K562 (cell line): ENCODE measurements at places on chromosomes 3 and 15. TPM values are rescaled to one million over a fixed set of nuclear protein-coding genes. Genes with fewer than 3 reads are reported as not detected.
A peak's percentile ranks its signal among the peaks of the same experiment; 100 is the strongest.

- no peak for DNase-seq
Measured at GRCh38 chr3:100482176-100482575, 10.2 kb upstream of the TMEM45A start.

- peak; percentile 93 for DNase-seq
Measured at GRCh38 chr15:51622604-51623370, at the start of gene DMXL2. Gene DMXL2 (minus strand): TSS chr15:51622771. CDS start chr15:51622545, 226 bp downstream.

DNA sequence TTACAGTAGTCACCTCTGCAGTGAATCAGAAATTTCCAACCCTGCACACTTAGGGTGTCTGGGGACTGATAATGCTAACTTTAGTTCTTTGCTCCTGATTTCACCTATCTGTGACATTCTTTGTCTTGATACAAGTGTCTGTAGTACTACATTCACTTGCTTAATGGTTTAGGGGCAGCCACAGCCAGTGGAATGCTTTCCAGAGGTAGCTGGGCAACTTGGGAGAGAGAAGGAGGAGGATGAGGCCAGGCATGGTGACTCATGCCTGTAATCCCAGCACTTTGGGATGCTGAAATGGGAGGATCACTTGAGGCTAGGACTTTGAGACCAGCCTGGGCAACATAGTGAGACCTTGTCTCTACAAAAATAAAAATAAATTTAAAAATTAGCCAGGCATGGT is 8.5 kb downstream of the BAHD1 start:
- no peak for DNase-seq

DNA sequence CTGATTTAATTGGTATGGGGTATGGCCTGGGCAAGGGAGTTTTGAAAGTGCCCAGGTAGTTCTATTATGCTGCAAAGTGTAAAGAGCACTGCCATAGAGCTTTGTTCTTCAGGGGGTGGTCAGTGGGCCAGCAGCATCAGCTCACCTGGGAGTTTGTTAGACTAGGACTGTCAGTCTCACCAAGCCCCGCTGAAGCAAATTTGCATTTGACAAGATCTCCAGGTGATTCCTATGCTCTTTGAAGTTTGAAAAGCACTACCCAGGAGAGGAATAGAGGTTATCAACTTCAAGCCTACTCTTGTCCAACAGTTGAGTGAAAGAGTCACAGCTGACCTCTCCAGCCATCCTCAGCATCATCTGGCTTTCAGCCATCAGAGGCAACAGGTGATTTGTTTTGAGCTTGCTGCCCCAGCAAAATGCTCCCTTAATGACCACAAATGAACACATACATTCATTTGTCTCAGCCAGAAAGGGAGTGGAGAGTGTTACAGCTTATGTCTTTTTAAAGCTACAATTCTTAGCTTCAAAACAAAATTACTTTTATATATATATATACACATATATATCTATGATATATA is 8.0 kb downstream of the ZSCAN2 start:
- no peak for DNase-seq

DNA sequence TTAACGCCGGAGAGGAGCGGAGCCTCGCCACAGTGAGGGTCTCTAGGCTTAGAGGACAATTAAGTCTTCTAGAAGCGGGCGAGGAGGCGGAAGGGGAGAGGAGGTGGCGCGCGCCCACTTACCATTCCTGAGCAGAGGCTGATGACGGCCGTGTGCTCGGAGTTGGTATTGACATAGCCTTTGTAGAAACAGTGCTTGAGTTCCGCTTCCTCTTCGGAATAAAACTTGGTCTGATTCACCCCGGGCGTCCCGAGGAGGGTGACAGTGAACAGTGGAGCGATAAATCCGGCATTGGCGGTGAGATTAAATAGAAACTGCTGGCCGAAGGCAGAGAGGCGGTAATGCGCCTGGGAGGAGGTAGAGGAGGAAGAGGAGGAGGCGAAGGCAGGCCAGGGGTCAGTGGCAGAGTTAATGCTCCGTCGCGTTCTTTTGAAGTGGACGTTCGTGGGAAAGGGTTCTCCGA is 1.3 kb downstream of the ADAMTS9 start:
- DNase-seq = peak; percentile 4

DNA sequence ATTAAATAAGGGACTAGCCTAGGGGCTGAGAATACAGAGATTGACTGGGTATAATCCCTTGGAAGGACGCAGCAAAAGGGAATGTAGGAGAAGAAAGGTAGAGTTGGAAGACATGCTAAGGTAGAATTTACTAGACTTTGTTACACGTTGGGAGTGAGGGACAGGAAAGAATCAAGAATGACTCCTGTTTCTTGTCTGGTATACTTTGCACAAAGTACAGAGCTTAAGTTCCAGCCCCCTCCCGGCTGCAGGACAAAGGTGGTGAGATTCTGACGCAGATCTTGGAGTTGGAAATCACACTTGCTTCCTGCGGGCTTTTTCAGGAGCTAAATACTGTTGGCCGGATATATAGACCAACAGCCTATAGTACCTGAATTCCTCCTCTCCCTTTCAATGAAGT is 895 bp downstream of the HYKK start:
- DNase-seq = no peak

ITPKA gene
- 34.4 and 34.8 TPM in 2 replicates for polyA plus RNA-seq

DNA sequence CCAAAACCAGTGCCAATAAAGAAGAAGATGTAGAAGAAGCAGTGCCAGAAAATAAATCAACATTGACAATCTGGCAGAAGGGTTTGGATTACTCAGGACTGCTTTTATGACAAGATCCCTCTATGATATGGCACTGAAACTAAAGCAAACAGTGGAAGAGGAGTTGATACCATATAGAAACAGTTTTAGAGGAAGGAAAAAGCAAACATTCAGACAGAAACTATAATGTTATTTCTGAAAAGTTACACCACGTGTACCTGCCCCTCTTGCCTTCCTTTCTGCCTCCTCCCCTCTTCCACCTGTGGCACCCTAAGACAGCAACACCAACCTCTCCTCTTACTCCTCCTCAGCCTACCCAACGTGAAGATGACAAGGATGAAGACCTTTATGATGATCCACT is 63.0 kb downstream of the SFMBT1 start:
- DNase-seq = no peak

SMCO1 gene
- 0.05 TPM in 1 of 2 replicates, not detected in the other for polyA plus RNA-seq

DNA sequence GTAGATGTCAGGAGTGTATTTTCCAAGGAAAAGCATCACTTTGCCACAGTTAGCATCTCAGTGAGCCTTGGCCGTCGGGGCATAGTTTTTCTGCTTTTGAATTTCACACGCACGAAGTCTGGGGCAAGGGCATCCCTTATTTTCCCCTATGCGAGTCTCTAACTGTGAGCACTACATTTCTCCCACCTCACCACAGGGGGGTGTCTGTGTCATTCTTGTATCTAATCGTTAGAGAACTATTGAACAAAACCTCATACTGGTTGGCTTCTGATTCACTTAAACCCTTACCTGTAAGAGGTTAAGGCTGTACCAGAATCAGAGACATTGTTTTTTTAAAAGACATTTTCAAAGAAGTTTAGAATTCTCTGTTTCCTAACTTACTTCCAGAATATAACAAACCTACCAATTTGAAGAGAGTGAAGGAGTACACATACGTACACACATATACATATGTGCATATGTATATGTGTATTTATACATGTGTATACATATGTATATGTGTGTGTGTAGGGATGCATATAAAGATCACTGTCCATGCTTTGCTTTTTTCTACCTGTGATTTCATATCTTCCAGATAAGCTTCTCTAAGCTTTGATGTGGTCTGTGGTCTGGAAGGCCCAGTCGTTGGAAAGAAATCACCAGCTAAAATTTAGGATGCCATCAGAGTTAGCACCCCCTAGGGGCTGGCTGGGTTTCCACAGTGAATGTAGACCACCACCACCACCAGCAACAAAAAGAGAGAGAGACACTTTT is 49.4 kb downstream of the MYZAP start:
- DNase-seq = peak; percentile 19

- DNase-seq = no peak
Measured at GRCh38 chr3:36852071-36852470, 87.7 kb upstream of the DCLK3 start.

GRCh38 chr3:76683256-76683655 is 356.6 kb upstream of the ROBO2 start:
- DNase-seq = no peak

DNA sequence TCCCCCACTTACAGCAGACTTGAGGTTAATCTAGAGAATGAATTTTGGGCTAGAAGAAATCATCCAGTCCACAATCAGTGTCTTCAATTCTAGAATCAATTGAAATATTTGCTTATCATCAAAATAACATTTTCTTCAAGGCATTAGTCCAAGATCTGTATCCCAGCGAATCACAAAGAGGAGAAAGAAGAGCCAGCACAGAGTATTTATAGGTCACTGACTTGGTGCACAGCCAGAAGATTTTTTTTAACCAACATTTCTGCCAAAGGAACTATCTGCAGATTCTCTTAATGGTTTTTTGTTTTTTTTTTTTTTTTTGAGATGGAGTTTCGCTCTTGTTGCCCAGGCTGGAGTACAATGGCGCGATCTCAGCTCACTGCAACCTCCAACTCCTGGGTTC is 178.2 kb downstream of the TNIK start:
- no peak for DNase-seq

ARPP21 gene
- not detected in 2 replicates for polyA plus RNA-seq

DNA sequence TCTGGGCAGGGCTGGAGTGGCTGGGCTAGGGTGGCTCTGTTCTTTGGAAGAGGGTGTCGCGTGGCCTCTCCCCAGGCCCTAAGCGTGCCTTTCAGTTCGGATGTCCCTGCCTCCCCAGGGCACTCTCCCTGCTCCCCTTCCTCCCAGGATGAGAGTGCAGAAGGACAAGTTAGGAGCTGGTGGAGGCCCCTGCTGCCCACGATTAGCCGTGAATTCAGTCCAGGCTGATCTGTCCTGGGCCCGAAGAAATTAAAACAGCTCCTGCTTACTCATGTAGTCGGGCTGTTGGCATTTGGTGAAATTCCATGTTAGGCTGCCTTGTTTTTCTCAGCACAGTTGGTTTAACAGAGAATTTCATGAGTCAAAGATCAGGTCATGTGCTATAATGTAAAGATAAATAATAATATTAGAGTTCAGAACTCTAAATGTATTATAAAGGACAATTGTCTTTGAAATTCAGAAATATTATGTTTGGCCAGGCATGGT is 24.5 kb downstream of the NIPA1 start:
- no peak for DNase-seq

DNA sequence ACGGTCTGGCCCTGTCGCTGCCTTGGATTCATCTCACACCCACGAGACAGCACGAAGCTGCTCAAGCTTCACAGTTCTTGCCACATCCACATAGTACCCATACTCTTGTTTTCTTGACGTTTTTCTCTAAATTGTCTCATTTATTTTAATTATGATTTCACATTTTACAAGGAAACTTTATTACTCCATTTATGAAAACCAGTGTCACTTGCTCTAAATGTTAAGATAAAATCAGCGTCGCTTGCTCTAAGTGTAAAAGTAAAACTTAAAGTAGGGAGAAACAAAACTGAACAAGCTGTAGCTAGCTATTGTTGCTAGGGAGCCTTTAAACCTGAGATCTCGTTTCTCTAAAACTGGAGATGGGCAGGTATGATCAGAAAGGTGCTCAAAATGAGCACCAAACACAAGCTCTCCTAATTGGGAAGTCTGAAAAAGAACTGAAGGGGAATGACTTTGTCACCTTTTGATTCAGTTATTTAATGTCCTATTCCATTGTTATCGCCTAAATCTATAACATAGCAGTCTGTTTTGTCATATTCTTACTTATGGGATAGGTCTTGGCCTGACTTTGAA is 680 bp downstream of the IFT122 start:
- no peak for DNase-seq

- DNase-seq = no peak
Measured at GRCh38 chr15:34335176-34336032, 2.2 kb downstream of the SLC12A6 start.

FRG2C gene
- not detected in 2 replicates for polyA plus RNA-seq

DNA sequence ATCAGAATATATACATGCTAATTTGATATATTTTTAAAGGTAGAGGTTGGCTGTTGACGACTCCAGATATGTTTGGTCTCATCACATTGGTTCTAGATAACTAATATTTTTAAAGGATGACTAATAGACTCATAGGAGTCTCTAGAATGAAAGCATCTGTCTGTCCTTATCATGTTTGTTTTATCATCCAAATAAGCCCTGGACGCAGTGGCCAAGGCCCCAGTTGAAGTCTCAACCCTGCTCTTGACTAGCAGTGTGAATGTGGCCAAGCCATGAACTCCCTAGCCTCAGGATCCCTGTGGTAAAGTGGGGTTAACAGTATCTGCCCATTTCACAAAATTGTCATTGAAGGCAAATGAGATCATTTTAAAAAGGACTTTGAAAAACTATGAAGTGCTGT is 53.6 kb downstream of the ABHD2 start:
- no peak for DNase-seq

DNA sequence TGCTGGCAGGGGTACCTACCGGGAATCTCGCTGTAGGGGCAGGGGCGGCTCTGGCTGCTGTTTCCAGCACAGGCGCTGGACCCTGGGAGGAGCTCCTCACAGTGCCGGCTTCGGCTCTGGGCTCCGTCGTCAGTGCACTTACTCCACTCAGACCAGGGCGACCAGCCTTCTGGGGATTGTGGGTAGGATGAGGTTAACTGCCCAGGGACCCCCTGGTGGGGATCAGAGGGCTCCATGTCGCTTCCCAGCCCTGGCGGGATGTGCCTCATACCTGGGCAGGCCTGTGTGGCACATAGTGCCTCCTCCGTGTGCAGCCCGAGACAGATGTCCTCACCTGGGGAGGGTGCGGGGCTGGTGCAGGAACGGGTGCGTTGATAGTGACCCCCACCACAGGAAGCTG is 115.7 kb downstream of the SEMA5B start:
- DNase-seq = no peak

DNA sequence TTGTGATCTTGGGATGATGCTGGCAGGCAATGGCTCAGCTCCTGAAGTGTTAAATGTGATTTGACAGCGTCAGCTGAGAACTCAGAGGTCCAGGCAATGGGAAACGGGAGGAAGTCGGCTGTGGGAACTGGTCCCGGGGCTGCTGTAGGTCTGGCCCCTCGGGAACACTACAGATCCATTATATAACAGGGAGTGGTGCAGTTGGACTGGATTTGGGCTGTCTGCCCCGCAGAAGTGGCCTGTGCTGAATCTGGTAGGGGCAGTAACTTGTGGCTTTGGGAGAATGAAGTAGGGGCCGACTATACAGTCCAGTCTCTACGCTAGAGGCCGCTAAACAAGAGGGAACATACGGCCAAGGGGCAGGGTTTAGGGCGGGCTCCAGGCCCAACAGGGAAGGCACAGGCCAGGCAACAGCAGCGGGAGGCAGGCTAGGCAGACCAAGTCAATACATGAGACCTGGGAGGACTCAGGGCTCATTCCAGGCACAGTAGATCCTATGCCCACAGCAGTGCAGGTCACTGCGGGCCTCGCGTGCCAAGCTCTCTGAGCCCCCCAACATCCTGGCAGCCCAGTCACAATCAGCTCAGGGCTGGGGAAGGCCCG is 20.3 kb upstream of the IL16 start:
- no peak for DNase-seq

DNA sequence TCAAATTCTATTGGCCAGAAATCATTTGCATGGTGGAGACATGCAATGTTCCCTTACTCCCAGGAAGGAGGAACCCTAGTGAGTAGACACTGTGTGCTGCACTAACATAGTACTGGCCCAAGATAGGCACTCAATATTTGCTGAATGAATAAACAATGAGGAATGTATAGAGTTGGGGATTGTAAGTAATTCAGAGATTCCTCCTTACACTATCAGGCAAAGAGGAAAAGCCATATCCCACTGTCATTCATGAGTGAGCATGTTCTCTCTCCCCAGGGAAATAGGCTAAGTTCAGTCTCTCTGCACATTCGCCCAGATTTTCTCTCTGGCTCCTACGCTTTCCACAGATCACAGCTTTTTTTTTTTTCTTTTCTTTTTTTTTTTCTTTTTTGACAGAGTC is 154.9 kb upstream of the WNT5A start:
- no peak for DNase-seq

GRCh38 chr3:59247402-59247841 is 197.6 kb upstream of the CFAP20DC start:
- no peak for DNase-seq
